ENCODE measurements at places on chromosomes 5 and 9.

DNA sequence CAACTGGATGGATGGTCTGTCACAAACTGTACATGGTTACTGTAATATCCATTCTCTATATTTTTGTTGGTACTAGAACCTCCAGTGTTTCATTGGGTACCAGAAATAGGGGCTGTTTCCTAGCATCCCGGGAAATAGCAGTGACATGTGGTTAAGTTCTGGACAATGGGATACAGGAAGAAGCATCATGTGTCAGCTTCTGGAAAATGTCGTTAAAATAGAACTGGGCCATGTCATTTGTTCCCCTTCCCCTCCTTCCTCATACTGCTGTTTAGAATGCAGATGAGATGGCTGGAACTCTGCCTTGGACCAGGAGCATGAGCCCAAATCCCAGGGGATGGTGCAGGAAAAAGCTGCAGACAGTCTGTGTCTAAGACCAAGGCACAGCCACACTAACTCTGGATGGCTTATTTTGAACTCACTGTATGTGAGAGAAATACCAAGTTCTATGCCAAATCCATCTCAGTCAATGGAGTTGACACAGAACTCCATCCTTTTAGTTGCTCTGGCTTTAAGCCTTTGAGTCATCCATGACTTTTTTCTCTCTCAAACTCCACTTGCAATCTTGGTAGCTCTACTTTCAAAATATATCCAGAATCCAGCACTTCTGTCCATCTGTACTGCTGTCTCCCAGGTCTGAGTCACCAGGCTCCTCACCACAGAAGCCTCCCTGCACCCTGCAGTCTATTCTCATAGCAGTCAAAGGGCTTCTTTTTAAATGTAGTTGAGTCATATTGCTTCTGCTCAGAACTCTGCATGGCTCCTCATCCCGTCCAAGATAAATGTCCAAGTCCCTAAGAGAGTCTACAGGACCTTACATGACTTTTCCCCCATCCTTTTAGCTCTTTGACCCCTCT, 184.2 kb downstream of the NSG2 start:
- H3K36me3 ChIP-seq = no peaks in the 10 kb centered on the region
- no peaks in the 10 kb centered on the region for H3K4me1 ChIP-seq
- H3K27ac ChIP-seq = no peak overlapping the region
- H3K27me3 ChIP-seq = no peaks in the 10 kb centered on the region
- no peak for DNase-seq

DNA sequence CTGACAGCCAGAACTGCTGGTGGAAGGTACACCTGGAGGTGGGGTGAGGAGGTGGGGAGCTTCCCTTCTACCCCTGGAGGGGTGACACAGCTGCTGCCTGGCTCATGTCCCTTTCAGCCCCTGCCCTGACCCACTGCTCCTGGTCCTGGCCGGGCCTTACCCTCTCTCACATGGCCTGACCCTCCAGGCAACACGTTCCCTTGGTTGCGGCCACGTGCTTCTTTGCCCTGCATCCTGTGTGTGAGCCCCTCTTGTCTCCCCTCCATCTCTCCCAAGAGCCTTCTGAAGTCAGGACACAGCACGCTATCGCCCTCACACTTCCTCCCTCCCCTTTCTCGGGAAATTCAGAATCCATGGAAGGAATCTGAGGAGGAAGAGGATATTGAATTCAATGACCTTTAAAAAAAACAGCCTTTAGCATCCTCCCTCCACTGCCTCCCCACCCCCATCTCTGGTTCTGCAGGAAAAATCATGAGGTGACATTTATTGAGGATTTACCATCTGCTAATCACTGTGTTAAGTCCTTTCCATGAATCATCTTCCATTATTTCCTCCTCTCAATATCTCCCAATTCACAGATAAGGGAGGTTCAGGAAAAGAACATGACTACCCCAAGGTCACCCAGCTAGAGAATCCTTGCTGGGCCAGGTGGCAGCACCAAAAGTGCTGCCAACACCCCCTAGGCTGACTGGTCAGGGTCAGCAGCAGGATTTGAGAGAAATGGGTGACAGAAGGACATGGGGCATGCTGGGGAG, 8.3 kb downstream of the AQP3 start:
- H3K4me1 ChIP-seq = no peaks in the 10 kb centered on the region
- H3K27ac ChIP-seq = peak overlapping the region; percentile 33
- no peak overlapping the region for H3K4me3 ChIP-seq
- DNase-seq = no peak
- H3K27me3 ChIP-seq = no peaks in the 10 kb centered on the region

DNA sequence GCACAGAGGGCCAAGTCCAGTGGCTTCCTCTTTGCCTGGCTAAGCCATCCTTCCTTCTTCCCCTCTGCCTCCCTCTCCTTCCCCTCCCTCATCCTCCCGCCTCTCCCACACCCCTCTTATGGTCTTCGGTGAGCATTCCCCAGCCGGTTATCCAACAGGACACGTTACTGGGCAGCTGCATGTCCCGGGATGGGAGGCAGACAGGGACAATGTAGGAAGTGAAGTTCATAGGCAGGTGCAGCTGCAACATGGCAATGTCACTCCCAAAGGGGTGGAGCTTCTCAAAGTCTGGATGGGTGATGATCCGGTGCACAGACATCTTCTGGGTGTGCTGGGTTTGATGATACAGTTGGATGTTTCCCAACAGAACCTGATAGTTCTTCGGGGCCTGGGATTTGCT, 71.4 kb upstream of the SPTLC1 start:
- no peak for DNase-seq
- no peaks in the 10 kb centered on the region for H3K4me1 ChIP-seq
- no peak overlapping the region for H3K4me3 ChIP-seq
- no peaks in the 10 kb centered on the region for H3K27me3 ChIP-seq
- H3K27ac ChIP-seq = no peak overlapping the region

DNA sequence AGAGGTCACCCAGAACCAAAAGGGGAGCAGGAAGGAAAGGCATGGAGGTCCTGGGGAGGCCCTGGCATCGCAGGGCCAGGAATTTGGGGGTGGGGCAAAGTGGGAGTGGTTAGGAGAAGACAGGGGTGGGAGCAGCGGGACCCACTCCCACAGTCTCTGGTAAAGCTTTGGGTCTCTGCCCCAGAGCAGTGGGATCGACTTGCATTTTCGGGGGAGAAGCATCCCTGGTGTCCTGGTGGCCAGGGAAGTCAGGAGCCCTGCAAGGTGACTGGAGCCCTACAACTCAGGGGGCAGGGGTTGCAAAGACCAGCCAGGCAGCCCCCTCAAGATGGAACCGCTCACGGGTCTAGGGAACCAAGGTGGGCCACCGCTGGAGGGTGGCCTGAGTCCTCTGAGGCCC, 22.4 kb upstream of the GTF3C5 start:
- no peak for DNase-seq
- no peaks in the 10 kb centered on the region for H3K4me1 ChIP-seq
- no peak overlapping the region for H3K27ac ChIP-seq
- H3K27me3 ChIP-seq = peaks cover 3% of the 10 kb centered on the region
- H3K4me3 ChIP-seq = no peak overlapping the region
- no peaks in the 10 kb centered on the region for H3K36me3 ChIP-seq

DNA sequence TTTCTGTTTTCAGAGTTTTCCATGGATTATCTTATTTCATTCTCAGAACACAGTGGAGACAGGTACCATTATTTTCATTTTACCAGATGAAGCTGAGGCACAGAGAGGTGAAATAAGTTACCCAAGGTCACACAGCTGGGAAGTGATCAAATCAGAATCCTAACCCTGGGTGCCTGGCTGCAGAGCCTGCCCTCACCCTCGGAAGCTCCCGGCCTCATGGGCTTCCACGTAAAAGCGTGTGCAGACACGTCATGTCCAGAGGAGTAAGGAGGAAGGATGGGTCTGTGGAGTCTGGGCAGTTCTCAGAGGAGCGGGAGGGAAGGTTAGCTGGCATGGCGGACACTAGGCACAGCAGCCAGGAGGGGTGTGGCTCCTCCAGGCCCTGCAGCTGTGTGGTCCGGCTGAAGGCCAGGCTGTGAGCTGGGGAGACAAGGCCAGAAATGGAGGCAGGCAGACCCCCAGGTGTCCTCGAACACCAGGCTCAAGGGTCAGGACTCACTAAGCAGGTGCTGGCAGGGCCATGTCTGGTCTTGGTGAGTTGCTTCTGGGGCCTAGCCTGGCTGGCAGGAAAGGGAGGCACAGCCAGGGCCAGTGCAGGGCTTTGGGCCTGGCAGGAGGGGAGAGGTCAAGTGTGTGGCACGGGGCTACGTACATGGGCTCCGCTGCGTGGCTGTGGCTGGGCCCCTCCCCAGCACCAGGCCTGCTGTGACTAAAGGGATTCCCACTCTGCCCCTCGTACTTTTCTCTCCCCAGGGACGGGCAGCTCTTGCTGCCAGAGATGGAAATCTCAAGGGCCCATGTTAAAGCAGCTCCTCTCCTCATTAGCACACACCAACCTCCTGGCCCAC, 5.6 kb downstream of the TBC1D9B start:
- no peaks in the 10 kb centered on the region for H3K27me3 ChIP-seq
- H3K27ac ChIP-seq = no peak overlapping the region
- DNase-seq = no peak
- no peak overlapping the region for H3K4me3 ChIP-seq
- peaks cover 5% of the 10 kb centered on the region for H3K4me1 ChIP-seq

GRCh38 chr5:133930061-133930812, 38.2 kb downstream of the C5orf15 start:
- H3K27ac ChIP-seq = no peak overlapping the region
- DNase-seq = no peak
- no peaks in the 10 kb centered on the region for H3K36me3 ChIP-seq
- no peaks in the 10 kb centered on the region for H3K27me3 ChIP-seq
- no peak overlapping the region for H3K4me3 ChIP-seq

GRCh38 chr5:113217619-113218184, 217.1 kb downstream of the TSSK1B start:
- no peak overlapping the region for H3K4me3 ChIP-seq
- H3K36me3 ChIP-seq = no peaks in the 10 kb centered on the region
- DNase-seq = no peak
- no peak overlapping the region for H3K27ac ChIP-seq

DNA sequence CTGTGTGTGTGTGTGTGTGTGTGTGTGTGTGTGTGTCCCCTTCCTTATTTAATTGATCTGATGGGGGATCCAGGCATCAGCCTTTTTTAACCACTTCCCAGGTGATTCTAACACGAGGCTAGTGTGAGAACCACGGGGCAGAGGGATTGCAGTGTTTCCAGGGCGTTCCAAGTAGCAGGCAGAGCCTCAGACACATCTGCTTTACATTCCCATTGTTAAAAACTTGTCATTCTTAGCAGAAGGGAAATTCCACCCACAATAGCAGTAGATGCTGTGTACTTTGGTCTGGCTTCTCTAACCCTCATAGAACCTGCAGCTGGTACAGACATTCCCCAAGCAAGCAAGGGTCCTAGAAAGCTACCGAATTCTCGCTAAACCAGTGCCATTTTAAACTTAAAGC, 81.9 kb upstream of the SLC30A5 start:
- no peaks in the 10 kb centered on the region for H3K27me3 ChIP-seq
- DNase-seq = no peak
- H3K4me3 ChIP-seq = no peak overlapping the region
- no peak overlapping the region for H3K27ac ChIP-seq
- no peaks in the 10 kb centered on the region for H3K36me3 ChIP-seq

- H3K36me3 ChIP-seq = no peaks in the 10 kb centered on the region
- H3K4me1 ChIP-seq = no peaks in the 10 kb centered on the region
- H3K27ac ChIP-seq = no peak overlapping the region
- no peak overlapping the region for H3K4me3 ChIP-seq
- no peaks in the 10 kb centered on the region for H3K27me3 ChIP-seq
- DNase-seq = no peak
These were observed 316.1 kb downstream of the DMRT2 start for GRCh38 chr9:1366276-1366675.

DNA sequence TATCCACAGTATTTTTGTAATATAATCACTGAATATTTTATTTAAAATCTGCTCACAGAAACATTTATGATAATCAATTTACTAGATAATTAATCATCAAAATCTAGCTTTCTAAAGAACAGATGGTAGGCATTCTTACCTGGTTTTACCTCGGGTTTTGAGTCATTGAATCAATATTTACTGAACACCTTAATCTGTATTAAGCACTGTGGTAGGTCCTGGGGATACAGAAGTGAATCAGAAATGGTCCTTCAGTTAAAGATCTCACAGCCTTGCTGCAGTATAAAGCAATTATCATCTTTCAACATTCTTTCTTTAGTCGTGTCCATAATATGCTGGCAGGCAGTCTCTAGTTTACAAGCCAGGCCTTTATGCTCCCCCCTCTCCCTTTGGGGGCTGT, 2.0 kb upstream of the MEIKIN start:
- no peak for DNase-seq
- no peak overlapping the region for H3K27ac ChIP-seq
- no peaks in the 10 kb centered on the region for H3K27me3 ChIP-seq

- H3K4me1 ChIP-seq = no peaks in the 10 kb centered on the region
- H3K27me3 ChIP-seq = no peaks in the 10 kb centered on the region
- H3K27ac ChIP-seq = no peak overlapping the region
These were observed 5.7 kb downstream of the CMBL start for GRCh38 chr5:10301842-10302610.

DNA sequence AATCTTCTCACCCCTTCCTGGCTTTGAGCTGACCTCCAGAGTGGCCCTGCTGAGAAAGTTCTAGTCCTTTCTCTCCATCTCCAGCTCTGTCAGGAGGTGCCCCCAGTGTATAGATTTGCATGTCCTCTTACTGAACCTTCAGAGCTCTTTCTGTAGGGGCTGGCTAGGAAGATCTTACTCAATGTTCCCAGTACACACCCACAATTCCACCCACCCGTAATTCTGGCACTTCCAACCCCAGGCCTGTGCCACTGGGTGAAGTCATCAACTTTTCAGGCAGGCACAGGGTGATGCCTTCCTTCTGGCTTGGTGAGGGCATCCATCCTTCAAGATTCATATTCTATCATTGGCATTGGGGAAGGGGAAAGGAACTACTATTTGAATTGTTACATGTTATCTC, 75.9 kb downstream of the ACER2 start:
- H3K36me3 ChIP-seq = no peaks in the 10 kb centered on the region
- H3K4me1 ChIP-seq = no peaks in the 10 kb centered on the region
- no peak overlapping the region for H3K27ac ChIP-seq
- H3K4me3 ChIP-seq = no peak overlapping the region

DNA sequence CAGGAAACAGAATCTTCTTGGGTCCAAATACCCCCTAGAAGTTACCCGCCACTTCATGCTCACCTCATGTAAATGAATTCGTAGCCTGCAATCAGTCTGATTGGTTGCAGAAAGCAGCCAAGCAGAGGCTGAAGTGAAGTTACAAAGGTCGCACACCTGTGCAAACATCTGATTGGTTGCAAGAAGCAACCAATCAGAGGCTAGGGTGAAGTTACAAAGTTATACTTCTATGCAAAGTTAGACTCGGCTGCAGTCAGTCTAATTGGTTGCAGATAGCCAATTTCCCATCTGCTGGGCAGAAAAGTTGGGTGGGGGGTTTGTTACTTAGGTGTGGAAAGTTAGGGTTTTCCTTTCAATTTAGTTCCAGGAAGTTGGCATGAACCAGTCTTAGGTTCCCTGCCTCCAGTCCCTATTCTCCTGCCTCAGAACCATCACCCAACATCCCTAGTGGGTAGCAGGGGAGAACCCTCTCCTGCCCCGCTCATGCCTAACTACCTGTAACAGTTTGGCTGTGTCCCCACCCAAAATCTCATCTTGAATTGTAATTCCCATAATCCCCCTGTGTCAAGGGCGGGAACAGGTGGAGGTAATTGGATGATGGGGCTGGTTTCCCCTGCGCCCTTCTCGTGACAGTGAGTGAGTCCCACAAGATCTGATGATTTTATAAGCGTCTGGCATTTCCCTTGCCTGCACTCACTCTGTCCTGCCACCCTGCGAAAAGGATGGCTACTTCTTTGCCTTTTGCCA, 1.2 kb upstream of the RUSC2 start:
- no peaks in the 10 kb centered on the region for H3K27me3 ChIP-seq
- DNase-seq = no peak
- H3K4me1 ChIP-seq = no peaks in the 10 kb centered on the region
- peak overlapping the region; percentile 91 for H3K27ac ChIP-seq
- H3K36me3 ChIP-seq = no peaks in the 10 kb centered on the region

Measured in prostate gland (tissue), 2 donors.